Ureter (tissue), 1 donor: ENCODE measurements at places on chromosomes 16 and 17. TPM values are rescaled to one million over a fixed set of nuclear protein-coding genes. Genes with fewer than 3 reads are reported as not detected.

The CLDN9 gene
- 0.42 TPM for total RNA-seq

The KIAA0513 gene
- 16.1 TPM for total RNA-seq

The GPR139 gene
- not detected for total RNA-seq

The NPIPA3 gene
- total RNA-seq = 1.6 TPM

The NKD1 gene
- 27.8 TPM for total RNA-seq

The TRAF7 gene
- 76.2 TPM for total RNA-seq

The WFIKKN1 gene
- total RNA-seq = 0.65 TPM

The CTRB2 gene
- not detected for total RNA-seq
